Midbrain (tissue), 1 donor: ENCODE measurements at places on chromosomes 12 and 14.

GRCh38 chr12:29281371-29282005 is 99.5 kb downstream of the ERGIC2 start:
- no peak for DNase-seq

DNA sequence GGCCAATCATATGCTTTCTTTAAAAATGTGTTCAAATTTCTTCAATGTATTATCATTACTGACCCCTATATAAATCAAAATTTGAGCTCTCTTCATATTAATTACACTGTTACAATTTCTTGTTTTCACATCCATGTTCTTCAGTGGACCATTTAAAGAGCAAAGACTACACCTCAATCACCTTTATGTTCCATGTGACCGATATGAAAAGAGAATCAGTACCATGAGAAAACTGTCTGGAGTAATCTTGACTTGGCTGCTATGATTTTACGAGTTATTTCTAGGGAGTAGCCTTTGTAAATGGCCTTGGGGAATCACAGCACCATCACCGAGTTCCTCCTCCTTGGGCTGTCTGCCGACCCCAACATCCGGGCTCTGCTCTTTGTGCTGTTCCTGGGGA is at the start of gene OR8S1:
OR8S1 (plus strand) TSS at position 301 of the 400 bp plus-strand sequence; CDS start at position 301, 0 bp downstream.
- no peak for DNase-seq

- DNase-seq, result peak; percentile 90
Measured at GRCh38 chr14:74860899-74861733, 14.8 kb downstream of the PROX2 start.

- DNase-seq, result no peak
Measured at GRCh38 chr14:50688875-50689274, 20.8 kb upstream of the SAV1 start.

DNA sequence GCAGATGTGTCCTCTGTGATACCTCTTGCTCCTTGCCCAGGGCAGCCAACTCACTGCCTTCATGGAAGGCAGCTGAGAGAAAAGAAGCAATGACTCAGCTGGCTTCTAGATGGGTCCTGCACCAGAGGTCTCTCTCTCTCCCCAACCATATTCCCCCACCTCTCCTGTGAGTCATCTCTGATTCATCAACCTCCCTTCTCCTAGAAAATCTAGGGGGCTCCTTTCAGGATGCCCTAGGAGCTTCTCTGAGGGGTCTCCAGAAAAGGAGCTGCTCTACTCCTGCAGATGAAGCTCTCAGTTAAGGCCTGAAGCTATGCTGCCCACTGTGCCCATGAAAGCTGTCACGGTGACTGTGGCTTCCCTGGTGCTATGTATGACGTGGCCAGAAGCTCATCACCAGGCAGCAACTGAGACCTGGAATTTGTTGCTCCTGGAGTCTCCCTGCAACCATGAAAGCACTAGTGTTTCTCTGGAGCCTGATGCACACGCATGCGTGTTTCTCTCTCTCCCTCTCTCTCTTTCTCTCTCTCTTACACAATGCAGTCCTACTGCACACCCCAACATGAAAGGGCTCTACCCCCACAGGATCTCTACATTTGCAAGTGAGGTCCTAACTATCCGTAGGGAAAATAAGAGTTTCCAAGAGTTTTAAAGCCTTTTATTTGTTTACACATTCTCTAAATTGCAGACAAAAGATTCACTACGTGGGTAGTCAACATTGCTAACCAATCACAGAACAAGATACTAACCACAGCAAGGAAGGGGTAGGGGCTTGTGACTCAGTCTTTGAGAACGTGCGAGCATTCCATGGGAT is 285.3 kb downstream of the DPF3 start:
- no peak for DNase-seq

DNA sequence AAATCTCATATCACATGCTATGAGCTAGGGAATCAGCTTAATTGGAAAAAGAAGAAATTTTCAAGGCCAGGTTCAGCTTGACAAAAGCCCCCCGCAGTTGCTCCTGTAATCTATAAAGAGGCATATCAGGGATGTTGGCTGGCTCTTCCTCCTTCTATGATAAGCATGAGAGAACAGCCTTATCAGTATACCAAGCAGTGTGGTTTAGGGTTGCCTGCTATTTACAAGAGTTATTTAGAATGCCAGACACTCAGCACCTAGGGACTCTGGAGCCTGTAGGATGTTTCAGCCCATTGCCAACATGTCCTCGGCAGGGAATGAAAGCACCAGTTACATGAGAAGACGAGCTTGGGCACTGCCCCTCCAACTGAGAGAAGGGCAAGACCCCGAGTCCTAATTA is 89.5 kb upstream of the TMPO start:
- no peak for DNase-seq

GRCh38 chr12:130456375-130457199 is 118.9 kb downstream of the PIWIL1 start:
- DNase-seq, result peak; percentile 4

DNA sequence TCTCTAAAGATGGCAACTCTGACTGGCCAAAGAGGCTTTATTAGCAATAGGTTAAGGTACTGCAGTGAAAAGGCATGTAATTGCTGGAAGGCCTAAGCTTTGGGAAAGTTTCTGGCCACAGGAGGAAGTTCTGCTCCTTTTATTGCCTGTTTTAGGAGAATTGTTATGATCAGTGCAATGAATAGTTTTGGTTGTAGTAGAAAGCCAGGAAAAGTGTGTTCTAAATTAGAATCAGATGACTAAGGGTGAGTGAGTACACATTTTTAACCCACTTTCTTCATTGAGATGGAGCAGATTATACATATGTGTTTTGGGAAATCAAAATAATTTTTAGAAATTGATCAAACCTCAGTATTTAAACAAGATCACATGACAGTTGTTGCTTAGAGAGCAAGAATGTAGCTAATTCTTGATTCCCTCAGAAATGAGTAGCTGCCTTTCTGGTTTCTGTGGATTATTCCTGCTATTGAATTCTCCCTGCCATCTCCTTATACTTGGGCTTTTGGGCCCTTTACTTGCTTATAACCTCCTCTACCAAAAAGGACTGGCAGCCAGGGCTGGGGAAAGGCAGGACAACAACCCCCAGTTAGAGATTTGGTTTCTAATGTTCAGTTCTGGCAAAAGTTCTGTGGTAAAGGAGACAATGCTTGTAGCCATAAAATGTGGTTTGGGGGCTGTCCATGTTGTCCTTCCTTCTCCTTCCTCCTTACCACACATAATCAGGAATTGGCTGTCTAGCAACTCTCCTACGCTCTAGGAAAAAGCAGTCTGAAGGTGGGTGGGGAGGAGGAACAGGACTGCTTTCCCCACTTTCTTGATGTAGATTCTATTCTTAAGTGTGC is 217.1 kb downstream of the SLC38A4 start:
- no peak for DNase-seq

GRCh38 chr12:26851031-26851809 is 18.2 kb upstream of the ITPR2 start:
- no peak for DNase-seq

DNA sequence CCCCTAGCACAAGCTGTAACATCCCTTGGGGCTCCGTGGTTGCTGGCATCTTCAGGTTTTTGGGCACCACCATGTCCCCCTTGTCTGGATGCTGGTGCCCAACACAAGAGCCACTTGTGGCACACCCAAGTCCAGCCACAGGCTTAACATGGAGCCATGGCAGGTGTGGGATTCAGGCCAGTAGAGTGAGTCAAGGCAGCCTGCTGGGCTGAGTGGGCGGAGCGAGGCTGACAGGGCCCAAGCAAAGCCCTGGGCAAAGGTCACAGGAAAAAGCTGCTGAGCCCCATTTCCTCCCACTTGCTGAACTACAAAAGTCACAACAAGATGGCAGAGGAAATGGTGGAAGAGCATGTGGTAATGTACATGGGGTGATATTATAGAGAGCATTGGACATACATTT is 950.7 kb upstream of the FLRT2 start:
- no peak for DNase-seq

DNA sequence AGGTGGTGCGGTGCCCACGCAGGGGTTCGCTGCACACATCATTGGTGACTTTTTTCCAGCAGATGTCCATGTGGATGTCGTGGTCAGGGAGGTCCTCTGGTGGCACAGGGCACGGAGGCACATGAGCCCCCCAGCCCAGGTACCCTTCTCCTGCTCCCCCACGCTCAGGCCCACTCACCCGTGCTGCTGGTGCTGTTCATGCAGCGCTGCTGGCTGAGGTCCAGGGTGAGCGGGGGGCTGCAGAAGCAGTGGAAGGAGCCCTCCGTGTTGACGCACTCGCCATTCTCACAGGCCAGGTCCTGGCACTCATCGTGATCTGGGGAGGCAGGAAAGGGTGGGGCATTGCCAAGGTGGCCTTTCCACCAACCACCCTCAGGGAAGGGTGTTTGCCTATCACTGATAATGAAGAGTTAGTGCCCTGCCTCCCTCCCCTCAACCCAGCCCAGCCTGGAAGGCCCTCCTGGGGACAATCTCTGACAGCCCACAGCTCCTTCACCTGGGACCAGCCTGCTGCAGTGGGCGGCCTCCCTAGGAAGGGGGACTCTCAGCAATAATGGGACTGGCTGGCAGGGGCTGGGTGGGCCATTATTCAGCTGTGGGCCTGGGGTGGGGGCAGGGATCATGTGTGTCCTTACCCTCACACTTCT is 9.8 kb downstream of the ISCA2 start:
- no peak for DNase-seq

DNA sequence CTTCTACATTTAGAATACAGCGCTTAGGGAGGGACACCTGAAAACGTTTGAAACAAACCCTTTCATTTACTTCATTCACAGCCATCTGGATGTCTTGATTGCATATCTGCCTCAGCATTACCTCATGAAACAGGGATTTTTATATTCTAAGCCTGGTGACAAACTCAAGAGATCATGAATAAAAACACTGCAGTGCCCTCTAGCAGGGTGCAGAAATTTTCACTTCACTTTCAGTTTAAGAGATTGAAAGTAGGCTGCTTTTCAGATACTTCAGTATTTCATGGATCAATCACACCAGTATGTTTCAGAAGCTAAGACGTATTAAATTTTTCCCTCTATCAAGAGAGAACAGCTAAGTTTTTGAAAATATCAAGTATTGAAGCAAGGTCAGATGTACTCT is 467.8 kb downstream of the MDGA2 start:
- peak; percentile 14 for DNase-seq

GRCh38 chr14:101465795-101466448 is 95.4 kb upstream of the DIO3 start:
- DNase-seq, result no peak

DNA sequence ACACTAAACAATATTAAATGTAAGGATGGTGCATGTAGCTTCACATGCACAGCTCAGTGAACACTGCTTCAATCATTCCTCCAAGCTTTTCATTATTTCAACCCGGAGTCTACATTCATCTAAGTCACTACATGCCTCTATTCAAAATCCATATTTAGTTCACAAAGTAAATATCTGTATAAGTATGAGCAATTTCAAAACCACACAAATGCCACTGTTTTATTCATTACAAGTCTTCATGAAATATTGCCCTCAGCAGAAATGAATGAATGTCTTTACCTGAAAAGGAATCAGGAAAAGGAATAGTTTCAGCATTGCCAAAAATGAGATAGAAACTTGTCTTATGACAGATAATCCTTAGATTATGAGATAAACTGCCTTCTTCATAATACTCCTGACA is 149.4 kb downstream of the SLC38A4 start:
- DNase-seq, result no peak

DNA sequence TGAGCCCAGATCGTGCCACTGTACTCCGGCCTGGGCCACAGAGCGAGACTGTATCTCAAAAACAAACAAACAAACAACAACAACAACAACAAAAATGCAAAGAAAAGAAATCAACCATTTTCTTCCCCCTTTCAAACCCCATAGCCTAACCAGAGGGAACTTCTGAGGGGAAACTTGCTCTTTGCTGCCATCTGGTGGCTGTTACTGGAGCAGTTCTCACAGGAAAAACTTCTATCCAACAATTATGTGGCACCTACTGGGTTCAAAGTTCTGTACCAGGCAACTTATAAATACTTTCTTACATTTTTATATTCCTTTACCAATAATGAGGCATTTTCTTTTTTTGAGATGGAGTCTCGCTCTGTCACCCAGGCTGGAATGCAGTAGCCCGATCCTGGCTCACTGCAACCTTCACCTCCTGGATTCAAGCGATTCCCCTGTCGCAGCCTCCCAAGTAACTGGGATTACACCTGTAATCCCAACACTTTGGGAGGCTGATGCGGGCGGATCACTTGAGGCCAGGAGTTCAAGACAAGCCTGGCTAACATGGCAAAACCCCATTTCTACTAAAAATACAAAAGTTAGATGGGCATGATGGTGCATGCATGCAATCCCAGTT is 50.9 kb upstream of the BICDL1 start:
- DNase-seq, result peak; percentile 64
